Urothelium cell line (cell line): ENCODE measurements at places on chromosomes 12 and 14.

DNA sequence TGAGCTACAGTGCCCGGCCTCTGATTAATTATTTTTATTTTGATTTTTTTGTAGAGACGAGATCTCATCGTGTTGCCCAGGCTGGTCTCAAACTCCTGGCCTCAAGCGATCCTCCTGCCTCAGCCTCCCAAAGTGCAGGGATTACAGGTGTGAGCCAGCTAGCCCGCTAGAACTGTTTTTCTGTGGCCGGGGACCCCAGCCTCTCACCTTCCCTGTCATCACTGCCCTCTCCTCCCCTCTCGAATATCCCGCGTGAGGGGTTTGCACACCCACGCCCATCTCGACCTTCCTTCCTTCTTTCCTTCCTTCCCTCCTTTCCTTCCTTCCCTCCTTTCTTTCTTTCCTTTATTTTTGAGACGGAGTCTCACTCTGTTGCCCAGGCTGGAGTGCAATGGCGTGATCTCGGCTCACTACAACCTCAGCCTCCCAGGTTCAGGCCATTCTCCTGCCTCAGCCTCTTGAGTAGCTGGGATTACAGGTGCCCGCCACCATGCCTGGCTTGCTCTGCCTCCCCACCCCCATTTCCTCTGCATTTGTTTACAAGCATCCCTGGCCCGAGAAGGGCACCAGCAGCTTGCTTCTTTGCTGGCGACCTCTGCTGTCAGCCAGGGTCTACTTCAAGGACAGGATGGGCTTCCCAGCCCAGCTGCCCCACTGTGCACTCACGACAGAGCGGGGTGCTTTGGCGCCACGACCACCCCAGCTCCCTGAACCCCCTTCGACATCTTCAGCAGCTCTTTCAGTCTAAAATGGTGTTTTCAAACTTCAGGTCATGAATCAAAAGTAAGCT, 4.3 kb upstream of the TRAF3 start:
- DNase-seq, result no peak

DNA sequence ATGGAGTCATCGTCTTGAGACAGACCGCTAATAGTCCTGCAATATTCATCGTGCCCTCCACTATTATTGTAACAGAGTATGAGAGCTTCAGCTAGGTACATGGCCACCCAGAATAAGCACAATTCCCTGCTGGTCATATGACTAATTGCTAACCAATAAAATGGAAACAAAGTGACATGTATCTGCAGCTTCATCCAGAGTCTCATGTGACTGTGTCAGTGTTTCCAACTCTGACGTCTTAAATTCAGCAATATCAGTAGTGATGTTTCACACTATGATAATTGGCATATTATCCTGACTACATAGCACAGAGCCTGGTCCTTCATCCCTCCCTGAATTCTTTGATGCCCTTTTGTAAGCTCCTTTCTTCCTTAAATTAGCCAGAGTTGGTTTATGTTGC, 167.4 kb downstream of the RPS29 start:
- DNase-seq, result no peak

DNA sequence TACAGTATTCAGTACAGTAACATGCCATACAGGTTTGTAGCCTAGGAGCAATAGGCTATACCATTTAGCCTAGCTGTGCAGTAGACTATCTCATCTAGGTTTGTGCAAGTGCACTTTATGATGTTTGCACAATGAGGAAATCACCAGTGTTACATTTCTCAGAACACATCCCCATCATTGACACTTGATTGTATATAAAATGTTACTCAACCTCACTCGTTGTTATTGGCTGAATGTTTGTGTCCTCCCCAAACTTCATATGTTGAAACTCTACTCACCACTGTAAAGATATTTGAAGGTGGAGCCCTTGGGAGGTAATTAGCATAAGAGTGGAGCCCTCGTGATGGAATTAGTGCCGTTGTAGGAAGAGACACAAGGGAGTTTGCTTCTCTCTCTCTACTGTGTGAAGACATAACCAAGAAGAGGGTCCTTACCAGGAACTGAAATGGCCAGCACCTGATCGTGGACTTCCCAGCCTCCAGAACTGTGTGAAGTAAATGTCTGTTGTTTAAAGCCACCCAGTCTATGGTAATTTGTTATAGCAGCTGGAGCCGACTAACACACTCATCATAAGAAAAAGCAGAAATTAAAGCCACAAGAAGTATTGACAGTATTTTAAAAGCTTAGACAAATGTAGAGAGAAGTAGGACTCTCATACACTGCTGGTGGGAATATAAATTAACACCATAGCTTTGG, 3.2 kb upstream of the MED13L start:
- no peak for DNase-seq

DNA sequence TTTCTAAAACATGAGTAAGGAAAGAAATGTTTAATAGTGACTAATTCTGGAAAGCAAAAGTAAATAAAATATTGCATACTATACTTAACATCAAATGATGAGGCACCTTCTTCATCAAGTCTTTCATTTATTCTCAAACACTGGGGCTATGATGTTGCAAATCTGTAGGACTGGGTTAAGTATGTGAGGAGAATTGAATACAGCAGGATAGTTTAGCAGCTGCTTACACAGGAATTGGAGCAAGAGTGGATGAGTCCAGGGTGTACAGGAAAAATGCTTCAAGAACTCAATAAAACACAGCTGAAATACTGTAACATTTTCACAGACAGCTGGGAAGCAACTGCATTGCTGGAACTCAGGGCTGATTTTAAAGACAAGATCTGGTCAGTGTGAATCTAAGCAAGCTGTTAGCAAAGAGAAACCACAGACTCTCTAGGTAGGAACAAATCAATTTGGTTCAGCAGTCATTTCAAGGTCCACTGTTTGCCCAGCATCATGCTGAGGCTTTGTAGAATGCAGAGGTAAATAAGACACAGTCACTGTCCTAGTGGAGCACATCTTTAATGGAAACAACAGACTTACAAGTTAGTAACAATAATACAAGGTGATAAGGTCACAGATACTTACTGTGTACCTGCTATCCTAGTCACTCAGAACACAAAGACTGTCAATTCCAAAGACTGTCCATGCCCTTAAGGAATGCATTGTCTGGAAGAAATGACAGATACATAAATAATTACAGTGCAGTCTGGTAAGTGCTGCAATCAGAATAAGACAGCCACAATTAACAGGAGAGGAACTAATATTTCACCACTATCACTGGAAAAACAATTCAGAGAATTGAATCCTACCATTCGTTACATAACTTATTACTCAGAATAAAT, 96.8 kb upstream of the DACT1 start:
- DNase-seq, result no peak

GRCh38 chr14:79856381-79856780, 354.9 kb downstream of the DIO2 start:
- DNase-seq, result no peak

- no peak for DNase-seq
Measured at GRCh38 chr12:46983393-46983793, 96.0 kb upstream of the PCED1B start.

DNA sequence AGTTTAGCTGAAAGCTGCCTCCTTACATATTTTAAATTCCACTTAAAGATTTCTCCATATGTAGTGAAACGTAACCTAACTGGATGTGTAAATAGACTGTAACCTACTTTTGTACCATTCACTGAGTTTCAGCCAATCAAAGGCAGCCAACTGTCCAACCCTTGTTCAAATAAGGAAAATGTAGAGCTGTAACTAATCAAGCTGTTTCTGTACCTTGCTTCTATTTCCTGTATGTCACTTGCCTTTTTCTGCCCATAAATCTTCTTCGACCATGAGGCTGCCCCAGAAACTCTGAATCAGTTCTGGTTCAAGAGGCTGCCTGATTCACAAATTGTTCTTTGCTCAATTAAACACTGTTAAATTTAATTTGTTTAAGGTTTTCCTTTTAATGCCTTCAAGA, 6.3 kb downstream of the SLC7A8 start:
- no peak for DNase-seq

GRCh38 chr12:53483225-53483978, 15.9 kb downstream of the MAP3K12 start:
- no peak for DNase-seq

DNA sequence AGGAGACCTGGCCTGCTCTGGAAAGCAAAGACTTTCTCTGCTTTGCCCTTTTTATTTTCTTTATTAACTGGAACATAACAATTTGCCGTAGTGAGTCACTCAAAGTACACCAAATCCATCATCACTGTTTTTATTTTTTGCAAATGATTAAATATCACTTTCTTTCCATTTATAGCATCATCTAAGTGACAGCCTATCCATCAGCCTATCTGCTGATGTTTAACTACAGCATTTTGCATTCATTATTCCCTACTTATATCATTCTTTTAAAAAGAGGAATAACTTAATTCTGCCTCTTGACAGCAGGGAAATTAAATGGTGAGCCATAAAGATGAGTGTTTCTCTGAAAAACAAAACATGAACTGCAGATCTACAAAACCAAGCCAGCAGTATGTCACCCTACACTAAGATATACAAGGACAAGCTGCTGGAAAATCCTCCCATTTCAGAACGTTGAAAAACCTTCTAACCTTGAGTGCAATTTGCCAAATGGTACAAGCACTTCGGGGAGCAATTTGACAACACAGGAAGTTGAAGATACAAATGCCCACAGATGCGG, 821.3 kb upstream of the TMEM132C start:
- DNase-seq, result no peak

- DNase-seq, result no peak
Measured at GRCh38 chr14:95327558-95328374, 8.1 kb upstream of the CLMN start.

GRCh38 chr14:50656776-50657175, 11.3 kb downstream of the SAV1 start:
- DNase-seq, result no peak

- DNase-seq, result no peak
Measured at GRCh38 chr12:91744597-91744996, 401.0 kb downstream of the BTG1 start.

DNA sequence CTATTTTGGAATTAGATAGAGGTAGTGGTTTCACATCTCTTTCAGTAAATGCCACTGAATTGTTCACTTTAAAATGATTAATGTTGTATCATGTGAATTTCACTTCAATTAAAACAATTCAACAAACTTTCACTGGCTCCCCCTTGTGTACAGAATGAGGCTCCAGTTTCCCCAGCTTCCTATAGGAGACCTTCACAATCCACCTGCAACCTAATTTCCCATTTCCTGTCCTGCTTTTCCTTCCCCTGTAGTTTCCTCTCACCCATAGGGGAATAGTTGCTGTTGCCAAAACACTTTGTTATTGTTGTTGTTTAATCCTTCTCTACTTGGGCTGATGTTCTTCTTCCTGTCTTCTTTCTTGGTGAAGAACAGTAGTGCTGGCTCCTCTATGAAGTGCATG, 59.8 kb downstream of the NPAS3 start:
- no peak for DNase-seq

DNA sequence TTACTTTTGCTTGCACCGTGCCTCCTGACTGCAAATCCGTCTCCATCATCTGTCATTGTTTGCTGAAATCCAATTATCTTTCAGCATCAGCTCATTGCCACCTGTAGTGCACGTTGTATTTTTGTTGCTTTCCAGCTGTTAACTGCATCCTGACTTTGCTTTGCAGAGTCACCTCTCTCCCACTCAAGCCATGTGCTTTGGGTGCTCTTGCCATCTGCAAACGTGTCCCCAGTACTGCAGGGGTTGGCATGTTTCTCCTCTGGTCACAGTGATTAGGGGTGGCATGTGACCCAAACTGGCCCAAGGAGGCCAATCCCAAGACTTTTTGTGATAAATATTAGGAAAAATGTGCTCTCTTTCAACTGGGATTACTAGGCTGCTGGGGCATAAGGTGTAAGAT, 10.5 kb upstream of the TMED2 start:
- no peak for DNase-seq

DNA sequence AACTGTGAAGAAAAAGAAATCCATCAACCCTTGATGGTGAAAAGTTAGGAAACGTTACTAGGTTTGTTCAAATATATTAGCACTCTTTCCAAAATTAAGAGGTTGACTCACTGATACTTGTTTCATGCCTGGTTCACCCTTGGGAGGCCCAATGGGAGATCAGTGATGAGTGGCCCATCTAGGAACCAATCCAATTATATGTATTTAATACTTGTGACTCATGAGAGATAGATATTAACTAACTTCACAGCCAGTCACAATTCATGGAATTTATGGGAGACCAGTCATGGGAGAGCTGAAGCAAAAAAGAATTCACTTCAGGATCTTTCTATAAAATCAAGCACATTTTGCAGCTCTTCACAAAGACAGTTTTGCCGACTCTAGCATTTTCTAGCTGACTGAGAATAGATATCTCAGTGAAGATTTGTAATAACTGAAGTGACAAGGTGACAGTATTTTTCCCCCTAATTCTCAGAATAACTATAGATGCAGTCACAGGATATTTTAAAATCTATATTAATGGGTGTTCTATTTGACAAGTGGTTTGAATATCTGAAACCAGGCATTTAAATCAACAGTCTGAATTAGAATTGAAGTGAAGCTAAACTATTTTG, 230.2 kb downstream of the EPS8 start:
- DNase-seq, result no peak
